ENCODE measurements at places on chromosomes 16 and 17.

DNA sequence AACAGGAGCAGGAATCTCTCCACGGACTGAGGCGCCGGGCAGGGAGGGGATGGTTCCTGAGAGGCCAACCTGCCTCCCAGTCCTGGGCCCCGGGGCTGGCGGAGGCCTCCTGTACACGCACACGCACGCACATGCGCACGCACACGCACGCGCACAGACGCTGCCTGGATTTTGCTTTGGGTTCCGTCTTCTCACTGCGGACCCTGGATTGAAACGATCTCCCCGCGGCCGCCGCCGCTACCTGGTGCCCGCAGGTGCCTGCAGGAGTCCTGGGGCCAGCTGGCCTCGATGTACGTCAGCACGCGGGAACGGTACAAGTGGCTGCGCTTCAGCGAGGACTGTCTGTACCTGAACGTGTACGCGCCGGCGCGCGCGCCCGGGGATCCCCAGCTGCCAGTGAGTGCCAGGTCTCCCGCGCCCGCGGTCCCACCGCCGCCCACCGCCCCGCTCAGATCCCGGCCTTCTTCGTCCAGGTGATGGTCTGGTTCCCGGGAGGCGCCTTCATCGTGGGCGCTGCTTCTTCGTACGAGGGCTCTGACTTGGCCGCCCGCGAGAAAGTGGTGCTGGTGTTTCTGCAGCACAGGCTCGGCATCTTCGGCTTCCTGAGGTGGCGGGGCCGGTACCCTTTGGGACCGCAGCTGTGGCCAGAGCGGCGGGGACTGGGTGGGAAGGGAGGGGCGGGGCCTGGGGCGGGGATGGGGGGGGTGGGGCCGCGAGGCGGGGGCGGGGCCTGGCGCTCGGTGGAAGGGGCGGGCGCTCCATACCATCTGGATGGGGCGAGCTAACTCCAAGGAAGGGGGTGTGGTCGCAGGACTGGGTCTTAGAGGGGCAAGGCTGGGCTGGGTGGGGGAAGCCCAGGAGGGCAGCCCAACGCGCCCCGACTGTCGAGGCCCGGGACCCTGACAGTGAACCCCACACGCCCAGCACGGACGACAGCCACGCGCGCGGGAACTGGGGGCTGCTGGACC, 12.3 kb downstream of the CES4A start:
- peak; percentile 26 for DNase-seq

GRCh38 chr16:2985893-2986355, 5.7 kb upstream of the PKMYT1 start:
- no peak for DNase-seq

- DNase-seq = no peak
Observed at GRCh38 chr16:22318690-22319358, 21.6 kb downstream of the POLR3E start.

GRCh38 chr17:79244665-79245064, 170.0 kb downstream of the ENGASE start:
- no peak for DNase-seq

- no peak for DNase-seq
Observed at GRCh38 chr17:43758086-43758485, 505 bp downstream of the SOST start.

GRCh38 chr17:42459801-42460281, 1.2 kb downstream of the ATP6V0A1 start:
- peak; percentile 20 for DNase-seq

DNA sequence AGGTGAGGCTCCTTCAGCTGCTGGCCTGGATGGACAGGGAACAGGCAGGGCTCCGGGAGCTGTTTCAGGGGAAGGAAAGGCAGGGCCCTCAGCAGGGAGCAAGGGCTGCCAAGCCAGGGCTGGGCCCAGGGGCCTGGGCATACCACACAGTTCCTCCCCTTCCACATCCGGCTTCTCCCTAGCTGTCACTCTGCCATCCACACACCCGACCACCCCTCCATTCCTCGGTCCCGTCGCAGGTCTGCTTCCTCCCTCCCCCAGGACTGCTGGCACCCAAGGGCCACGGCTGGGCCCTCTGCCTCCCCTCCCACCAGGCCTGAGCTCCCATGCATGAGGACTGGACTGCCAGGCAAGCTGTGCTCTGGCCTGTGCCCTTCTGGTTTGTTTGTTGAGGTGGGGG, 24.0 kb downstream of the CDIP1 start:
- no peak for DNase-seq

DNA sequence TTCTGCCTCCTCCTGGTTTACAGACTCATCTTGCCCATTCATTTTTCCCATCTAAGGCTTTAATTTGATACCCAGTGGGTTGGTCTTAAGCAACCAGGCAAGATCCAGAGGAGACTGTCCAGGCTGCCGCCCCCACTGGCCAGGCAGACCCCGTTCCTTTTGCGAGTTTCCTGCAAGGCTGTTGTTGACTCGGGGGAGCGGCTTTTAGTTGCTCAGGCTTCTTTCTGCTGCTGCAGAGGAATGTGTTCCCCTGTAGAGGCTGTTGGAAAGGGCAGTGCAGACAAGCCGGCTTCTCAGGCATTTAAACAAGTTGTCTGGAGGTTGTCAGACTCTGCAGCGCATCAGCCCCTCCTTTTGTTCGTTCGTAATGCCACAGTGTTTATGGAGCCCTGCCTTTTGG, 231.2 kb downstream of the PRKCA start:
- DNase-seq = no peak

GRCh38 chr17:42251115-42251514, 25.1 kb downstream of the STAT5B start:
- DNase-seq = no peak

GRCh38 chr16:24973809-24974461, 41.2 kb downstream of the ARHGAP17 start:
- no peak for DNase-seq

DNA sequence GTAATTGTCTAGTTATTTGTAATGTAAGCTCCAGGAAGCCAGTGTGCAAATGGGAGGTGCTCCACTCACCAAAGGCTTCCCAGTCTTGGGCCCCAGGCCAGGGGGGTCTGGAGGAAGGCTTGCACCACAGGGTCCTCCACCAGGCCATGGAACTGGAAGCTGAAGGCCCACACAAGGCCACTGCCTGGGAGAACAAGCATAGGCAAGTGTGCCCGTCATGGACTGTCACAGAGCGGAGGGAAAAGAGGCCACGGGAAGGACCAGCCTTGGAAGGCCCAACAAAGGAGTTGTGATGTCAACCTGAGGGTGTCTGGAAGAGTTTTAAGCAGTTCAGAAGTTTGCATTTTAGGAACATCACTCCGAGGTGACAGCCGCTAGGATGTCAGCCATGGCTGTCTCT, 3.0 kb upstream of the SRRM2 start:
- no peak for DNase-seq

- no peak for DNase-seq
Observed at GRCh38 chr17:17852930-17853329, 16.1 kb upstream of the SREBF1 start.

GRCh38 chr17:28279411-28279810, 39.6 kb upstream of the TMEM97 start:
- DNase-seq = no peak

GRCh38 chr16:629185-629832, 1.5 kb upstream of the WFIKKN1 start:
- no peak for DNase-seq

- no peak for DNase-seq
Observed at GRCh38 chr16:11692171-11692570, 23.9 kb downstream of the SNN start.

DNA sequence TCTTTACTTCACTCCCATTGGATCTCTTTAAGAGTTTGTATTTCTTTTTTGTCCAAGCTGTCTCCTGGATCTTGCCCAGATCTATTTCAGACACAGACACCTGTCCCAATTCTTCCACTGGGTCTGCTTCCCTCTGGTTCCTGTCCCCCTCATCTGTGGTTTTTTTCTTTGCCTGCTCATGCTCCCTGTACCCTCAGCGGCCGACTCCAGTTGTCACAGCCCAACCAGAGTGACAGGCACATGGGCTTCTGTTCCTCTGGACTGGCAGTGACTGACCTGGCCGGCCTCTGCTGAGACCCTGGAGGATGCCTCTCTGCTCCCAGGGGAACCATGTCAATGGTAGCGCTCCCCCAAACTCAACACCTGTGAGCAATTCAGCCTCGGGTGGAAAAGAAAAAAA, 142.6 kb downstream of the WSCD1 start:
- no peak for DNase-seq

GRCh38 chr17:26765860-26766709, 527.8 kb upstream of the WSB1 start:
- no peak for DNase-seq

- DNase-seq = no peak
Observed at GRCh38 chr16:76157629-76158028, 119.6 kb upstream of the CNTNAP4 start.

DNA sequence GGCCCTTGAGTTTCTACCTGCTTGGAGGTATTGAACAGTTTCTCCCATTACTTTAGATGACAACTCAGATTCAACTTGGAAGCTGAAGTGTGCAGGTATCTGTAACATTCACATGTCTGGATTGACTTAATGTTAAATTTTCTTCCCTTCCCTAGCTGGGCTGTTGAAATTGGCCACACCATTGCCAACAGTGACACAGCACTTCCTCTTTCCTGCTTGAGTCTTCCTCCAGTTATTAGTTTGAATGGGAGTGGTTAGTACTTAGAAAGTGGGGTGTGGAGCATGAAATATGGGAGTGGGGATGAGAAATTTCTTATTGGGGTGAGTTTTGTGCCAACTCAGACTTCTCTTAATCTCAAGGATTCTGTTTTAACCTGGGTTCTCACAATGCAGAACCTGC, 454.9 kb downstream of the KCNJ2 start:
- DNase-seq = no peak

GRCh38 chr17:81207610-81208581, 14.9 kb downstream of the CEP131 start:
- DNase-seq = no peak

GRCh38 chr17:9810100-9810949, 11.6 kb downstream of the GSG1L2 start:
- DNase-seq = no peak

DNA sequence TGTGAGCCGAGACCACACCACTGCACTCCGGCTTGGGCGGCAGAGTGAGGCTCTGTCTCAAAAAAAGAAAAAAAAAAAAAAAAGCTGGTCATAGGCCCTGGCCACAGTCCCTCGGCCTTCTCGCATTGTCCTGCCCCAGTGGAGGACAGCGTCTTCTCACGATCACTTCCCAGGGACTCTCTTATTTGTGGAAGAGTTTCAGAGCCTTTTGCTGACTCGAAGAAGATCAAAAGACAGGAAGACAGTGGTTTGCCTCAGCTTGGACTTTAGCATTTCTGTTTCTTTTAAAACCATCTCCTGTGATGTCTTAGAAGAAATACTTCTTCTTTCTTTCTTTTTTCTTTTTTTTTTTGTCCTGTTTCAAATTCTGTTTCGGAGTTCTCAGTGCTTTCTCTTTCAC, 210.0 kb downstream of the FTO start:
- DNase-seq = no peak

GRCh38 chr16:84341528-84342295, 26.6 kb upstream of the ATP2C2 start:
- no peak for DNase-seq

DNA sequence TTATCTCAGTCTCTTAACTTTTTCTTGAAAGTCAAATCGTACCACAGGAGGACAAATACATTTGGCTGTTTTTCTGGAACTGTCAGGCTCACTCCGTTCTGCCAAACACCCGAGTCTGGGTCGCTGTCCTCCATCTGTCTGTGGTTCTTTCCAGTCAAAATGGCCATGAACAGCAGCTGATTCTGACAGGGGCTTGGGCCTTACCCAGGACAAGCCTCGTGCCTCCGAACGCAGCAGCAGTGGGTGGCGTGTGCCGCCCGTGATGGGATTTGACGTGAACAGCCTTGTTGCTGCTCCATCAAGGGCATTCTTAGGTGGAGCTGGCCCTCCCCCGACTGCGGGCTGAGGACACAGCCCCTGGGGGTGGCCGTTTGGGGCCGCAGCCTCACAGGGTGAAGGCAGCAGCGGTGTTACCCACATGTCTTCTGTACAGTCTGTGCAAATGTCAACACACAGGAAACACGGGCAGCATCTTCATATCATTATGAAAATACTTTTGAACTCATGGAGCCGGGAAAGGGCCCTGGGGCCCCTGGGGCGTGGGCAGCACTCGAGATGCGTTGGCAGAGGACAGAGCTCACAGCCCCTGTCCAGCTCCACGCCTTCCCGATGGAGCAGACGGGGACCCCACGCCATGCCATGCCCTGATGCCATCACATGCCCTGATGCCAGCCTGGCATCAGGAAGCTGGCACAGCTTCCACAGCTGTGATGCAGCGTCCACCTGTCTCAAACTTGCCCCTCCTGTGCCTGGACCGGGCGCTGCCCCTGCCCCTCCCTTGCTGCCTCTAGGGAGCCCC, 8.6 kb upstream of the ACSF3 start:
- DNase-seq = no peak

GRCh38 chr17:78839235-78839761, 1.3 kb downstream of the USP36 start:
- no peak for DNase-seq

- DNase-seq = no peak
Observed at GRCh38 chr16:50265260-50265659, 1.1 kb upstream of the ADCY7 start.

DNA sequence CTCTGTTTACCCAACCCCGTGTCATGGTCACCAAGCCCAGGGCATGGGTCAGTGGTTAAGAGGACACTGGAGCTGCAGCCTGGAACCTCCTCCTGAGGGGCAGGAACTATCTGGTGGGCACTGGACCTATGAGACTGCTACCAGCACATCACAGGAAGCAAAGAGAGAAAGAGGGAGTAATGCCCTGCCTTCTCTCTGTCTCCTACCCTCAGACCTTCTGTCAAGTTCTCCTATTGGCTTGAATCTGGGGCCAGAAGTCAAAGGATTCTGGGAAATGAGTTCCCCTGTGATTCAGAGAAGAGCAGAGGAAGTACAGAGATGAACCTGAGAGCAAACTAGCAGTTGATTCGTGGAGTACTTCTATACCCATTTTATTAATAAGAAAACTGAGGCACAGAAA, 123.0 kb upstream of the GNAO1 start:
- DNase-seq = no peak

GRCh38 chr17:40373324-40373723, 8.8 kb upstream of the GJD3 start:
- no peak for DNase-seq

GRCh38 chr16:53183442-53183841, 128.7 kb downstream of the CHD9 start:
- DNase-seq = no peak

DNA sequence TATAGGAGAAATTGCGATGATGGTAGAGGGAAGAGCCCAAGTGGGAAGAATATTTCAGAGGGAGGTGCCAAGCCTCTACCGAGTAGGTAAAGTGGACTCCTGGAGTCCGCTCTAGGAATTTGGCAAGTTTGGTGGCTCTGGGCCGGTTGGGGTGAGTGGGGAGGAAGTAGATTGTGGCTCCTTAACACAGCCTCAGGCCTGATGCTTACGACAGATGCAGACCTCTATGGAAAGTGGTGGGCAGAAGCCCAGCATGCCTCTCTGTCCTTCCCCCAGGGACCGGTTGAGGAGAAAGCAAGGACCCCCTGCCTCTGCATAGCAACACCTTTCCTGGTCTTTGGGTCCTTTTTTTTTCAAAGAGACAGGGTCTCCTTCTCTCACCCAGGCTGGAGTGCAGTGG, 55.9 kb upstream of the SIAH1 start:
- no peak for DNase-seq

- DNase-seq = peak; percentile 81
Observed at GRCh38 chr16:11667824-11668622, at the start of gene SNN. Gene SNN (plus strand): TSS chr16:11668455. CDS start chr16:11676060, 7,605 bp downstream.

GRCh38 chr17:50539762-50540559, 7.0 kb upstream of the SPATA20 start:
- no peak for DNase-seq
